ENCODE measurements at places on chromosomes 12 and 14. TPM values are rescaled to one million over a fixed set of nuclear protein-coding genes. Genes with fewer than 3 reads are reported as not detected.

The RHEBL1 gene
- total RNA-seq, result 5.0 TPM

The HOXC6 gene
- total RNA-seq, result 5.3 TPM

The OTOGL gene
- 3.1 TPM for total RNA-seq

The GDF3 gene
- not detected for total RNA-seq

The TAS2R46 gene
- 1.5 TPM for total RNA-seq

The OR10G3 gene
- not detected for total RNA-seq

The SLC6A13 gene
- total RNA-seq, result not detected

The SERPINA3 gene
- total RNA-seq, result not detected

The ALDH2 gene
- 2.0 TPM for total RNA-seq

The MIP gene
- not detected for total RNA-seq

The ACOT6 gene
- total RNA-seq, result not detected

The PIWIL1 gene
- total RNA-seq, result not detected

The ZFHX2 gene
- 1.4 TPM for total RNA-seq

The HOXC12 gene
- total RNA-seq, result 0.33 TPM

The FCF1 gene
- total RNA-seq, result 33.1 TPM

The LRFN5 gene
- not detected for total RNA-seq

The FGF6 gene
- not detected for total RNA-seq

The DEGS2 gene
- 1.6 TPM for total RNA-seq

The ADAM21 gene
- 0.80 TPM for total RNA-seq

The SYNDIG1L gene
- not detected for total RNA-seq

The CMKLR1 gene
- not detected for total RNA-seq

The IL26 gene
- total RNA-seq, result not detected

The CCDC175 gene
- total RNA-seq, result not detected

The FSCB gene
- total RNA-seq, result 0.12 TPM

The TMTC1 gene
- 5.8 TPM for total RNA-seq

The FOXA1 gene
- total RNA-seq, result 249 TPM

The DEPDC4 gene
- 2.0 TPM for total RNA-seq

The GPRC5A gene
- 140 TPM for total RNA-seq

The CEBPE gene
- not detected for total RNA-seq

The PITPNM2 gene
- total RNA-seq, result 5.6 TPM

The PPP1R36 gene
- total RNA-seq, result 0.26 TPM

The CBLN3 gene
- 3.4 TPM for total RNA-seq

The ZC2HC1C gene
- total RNA-seq, result 9.5 TPM

The GZMB gene
- not detected for total RNA-seq

The SFSWAP gene
- total RNA-seq, result 64.3 TPM

The TMPRSS12 gene
- not detected for total RNA-seq

The TMEM132C gene
- not detected for total RNA-seq

The FKBP3 gene
- 48.0 TPM for total RNA-seq

The PZP gene
- not detected for total RNA-seq

The KCTD10 gene
- 58.1 TPM for total RNA-seq

The CRY1 gene
- 32.0 TPM for total RNA-seq

The HOXC13 gene
- total RNA-seq, result 9.0 TPM

The TSPAN11 gene
- not detected for total RNA-seq

The NXPH4 gene
- 15.1 TPM for total RNA-seq

The PFKM gene
- total RNA-seq, result 80.8 TPM

The TAMALIN gene
- total RNA-seq, result 0.29 TPM

The SLC35F4 gene
- total RNA-seq, result not detected

The STXBP6 gene
- 0.40 TPM for total RNA-seq

The DNAJC22 gene
- 12.9 TPM for total RNA-seq

The B4GALNT1 gene
- 42.3 TPM for total RNA-seq

The AKAP3 gene
- 1.9 TPM for total RNA-seq

All from PC-3 (cell line).